Hematopoietic multipotent progenitor cell treated with erythropoietin and hydrocortisone succinate and interleukin-3 and kit ligand, for 4 days (in vitro differentiated cells): ENCODE measurements at places on chromosomes 1 and 21.

DNA sequence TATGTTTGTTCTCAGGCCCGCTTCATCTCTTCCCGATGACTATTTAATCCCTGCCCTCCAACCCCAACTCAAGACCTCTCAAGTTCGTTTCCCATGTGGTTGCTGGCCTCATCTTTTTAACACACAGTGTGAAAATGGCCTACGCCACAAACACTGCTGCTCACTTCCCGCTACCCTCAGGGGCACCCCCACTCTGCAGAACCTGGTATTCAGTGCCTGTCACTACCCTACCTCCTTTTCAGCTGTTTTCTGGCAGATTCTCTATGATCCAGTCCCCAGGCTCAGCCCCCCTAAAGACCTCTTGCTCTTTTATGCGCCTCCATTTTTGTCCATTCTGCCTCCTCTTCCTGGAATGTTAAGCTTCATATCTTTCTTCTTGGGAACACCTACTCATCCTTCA, 152.6 kb upstream of the C1orf174 start:
- DNase-seq, result no peak

- no peak for DNase-seq
Measured at GRCh38 chr1:233215135-233215760, 80.3 kb downstream of the PCNX2 start.

DNA sequence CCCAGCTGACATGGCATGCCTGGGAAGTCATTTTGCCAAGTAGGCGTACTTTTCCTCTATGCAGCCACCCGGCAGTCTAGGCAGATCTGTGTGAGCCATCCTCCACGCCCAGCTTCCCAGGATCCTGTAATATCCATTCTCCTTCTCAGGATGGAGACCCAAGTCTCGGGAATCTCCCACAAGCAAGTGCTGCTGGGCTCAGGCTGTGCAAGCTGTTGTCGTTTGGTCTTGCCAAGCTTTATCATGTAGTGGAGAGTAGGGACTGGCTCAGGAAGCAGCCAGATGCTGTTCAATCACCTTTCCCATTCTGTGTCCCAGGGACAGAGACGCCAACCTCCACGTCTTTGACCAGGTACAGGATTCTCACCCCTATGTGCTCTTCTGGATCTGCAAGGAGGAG, 191.1 kb upstream of the TMEM51 start:
- DNase-seq, result no peak

GRCh38 chr1:68141071-68142021, 90.9 kb upstream of the DIRAS3 start:
- no peak for DNase-seq

GRCh38 chr1:16245476-16246196, 8.7 kb upstream of the CPLANE2 start:
- no peak for DNase-seq

GRCh38 chr1:245526141-245526540, 371.4 kb downstream of the KIF26B start:
- no peak for DNase-seq

GRCh38 chr1:160605205-160605604, 25.9 kb upstream of the CD84 start:
- DNase-seq, result no peak

DNA sequence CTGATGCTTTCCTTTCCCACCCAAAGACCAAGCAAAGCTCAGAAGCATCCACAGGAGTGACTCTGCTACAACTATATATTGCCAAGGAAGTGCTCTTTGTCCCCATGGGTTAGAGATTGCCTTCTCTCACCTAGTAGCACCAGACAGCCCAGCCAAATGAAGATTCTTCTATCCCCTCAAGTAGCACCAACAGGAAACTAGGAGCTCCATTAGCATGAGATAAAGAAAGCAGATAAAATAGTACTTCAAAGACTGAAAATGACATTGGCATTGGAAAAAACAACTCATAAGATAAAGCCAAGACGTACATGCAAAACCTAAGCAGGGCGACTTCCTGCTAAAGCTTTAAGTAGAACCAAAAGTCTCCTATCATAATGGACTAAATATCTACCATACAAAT, 871.5 kb downstream of the AMY1C start:
- no peak for DNase-seq

DNA sequence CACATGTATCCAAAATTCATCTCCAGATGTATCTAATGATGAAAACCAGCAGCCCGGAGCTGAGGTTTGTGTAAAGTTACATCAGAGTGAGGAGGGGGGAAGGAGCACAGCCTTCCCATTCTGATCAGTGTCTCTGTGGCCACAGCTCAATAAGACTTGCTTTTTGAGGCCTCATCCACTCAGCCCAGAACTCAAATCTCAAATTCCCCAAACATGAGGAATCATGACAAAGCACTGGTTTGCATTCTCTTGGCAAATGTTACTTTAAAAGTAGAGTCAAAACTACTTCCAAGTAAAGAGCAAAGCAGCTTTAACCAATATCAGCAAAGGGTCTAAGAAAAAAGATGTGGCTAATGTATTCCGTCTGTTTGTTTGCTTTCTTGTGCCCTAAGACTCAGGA, 30.9 kb downstream of the CCN1 start:
- DNase-seq, result no peak

DNA sequence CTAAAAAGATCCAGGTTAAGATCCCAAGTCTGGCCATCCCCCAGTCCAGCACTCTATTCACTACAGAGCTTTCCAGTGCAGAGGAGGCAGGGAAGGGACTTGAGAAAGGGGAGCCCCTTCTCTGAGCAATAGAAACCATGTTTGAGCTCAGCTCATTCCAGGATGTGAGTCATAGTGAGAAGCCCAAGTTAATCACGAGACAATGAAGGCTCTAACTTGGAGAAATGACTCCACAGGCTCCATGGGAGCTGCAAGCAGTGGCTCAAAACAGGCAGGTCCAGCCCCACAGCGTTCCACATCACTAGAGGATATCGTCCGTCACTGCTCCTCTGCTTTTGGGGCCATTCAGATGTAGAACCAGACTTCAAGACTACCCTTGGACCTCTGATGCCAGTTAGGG, 59.1 kb downstream of the CAMK2N1 start:
- no peak for DNase-seq

GRCh38 chr1:166933140-166933539, 42.2 kb downstream of the ILDR2 start:
- DNase-seq, result no peak

DNA sequence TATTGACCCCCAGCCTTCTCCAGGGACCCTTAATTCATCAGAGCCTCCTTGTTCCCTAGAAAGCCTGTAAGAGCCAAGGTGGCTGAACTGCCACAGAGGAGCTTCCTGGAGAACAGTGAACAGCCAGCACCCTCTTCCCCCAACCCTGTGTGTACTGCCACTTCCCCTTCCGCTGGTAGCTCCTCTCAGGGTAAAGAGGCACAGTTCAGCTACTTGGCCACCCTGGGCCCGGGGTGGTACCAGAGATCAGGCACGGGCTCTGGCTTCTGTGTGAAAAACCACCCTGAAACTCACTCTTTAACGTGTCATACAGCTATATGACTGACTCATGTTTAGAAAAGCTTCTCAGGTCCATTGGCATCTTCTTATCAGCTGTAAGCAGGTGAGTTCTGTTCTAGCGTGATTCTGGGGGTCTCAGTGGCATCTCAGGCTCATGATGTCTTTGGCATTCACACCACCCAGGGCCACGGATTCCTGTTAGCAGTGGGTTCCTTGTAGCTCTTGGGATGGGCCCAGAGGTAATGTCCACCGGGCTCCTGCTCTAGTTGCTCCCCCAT, 22.4 kb downstream of the ARMH1 start:
- DNase-seq, result peak; percentile 70

- DNase-seq, result peak; percentile 78
Measured at GRCh38 chr1:174262349-174263241, 103.3 kb downstream of the RABGAP1L start.

- no peak for DNase-seq
Measured at GRCh38 chr1:17199267-17200044, 5.5 kb upstream of the PADI1 start.

- DNase-seq, result peak; percentile 58
Measured at GRCh38 chr1:181423301-181423918, 59.9 kb upstream of the CACNA1E start.

DNA sequence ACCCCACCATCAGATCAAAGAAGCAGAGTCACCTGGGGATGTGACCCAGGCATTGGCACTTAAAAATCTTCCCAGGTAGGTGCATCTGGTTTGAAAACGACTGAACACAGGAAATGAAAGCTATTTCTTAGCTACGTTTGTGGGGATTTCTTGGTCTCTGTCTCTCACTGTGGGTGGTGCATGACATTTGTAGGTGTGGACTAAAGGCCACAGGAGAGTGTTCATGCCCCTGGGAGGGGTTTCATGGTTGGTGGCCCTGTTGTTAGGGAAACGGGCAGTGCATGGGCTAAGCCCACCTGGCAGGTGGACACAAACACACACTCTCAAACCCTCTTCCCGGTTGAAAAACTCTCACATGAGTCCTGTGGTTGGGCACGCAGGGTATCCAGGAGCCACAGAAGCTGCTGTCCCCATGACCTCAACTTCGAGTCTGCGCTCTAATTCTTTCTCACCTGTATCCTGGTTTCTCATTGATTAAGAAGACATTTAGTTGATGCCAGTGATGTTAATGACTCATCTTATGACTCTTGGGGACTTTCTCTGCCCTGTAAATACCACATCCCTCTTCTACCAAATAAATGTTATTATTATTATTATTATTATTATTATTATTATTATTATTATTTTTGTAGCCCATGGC, 119.4 kb downstream of the MRPS6 start:
- no peak for DNase-seq

- DNase-seq, result peak; percentile 79
Measured at GRCh38 chr1:226677027-226678020, 61.8 kb downstream of the ITPKB start.

GRCh38 chr21:40466893-40467483, 380.0 kb downstream of the DSCAM start:
- DNase-seq, result peak; percentile 48

DNA sequence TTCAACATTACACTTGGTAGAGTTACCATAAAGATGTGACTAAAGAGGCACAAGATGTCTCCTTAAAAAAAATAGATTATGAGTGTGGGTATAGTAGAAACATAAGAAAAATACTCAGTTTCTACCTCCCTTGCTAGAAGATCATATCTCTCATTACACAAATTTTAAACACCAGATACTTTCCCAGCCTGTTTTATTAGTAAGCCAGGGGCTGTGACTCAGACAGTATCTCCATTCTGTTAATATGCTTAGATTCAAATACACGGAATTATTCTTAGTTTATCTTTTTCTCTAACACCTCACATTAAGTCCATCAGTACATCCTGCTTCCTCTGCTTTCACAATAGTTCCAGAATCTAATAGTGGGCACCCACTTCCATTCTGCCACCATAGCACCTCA, 561.8 kb upstream of the ADAMTS5 start:
- no peak for DNase-seq

GRCh38 chr1:192601567-192601966, 26.0 kb downstream of the RGS1 start:
- DNase-seq, result no peak

- DNase-seq, result no peak
Measured at GRCh38 chr1:53449021-53449420, 10.2 kb upstream of the DMRTB1 start.
